ENCODE measurements at places on chromosomes 12 and 14.

DNA sequence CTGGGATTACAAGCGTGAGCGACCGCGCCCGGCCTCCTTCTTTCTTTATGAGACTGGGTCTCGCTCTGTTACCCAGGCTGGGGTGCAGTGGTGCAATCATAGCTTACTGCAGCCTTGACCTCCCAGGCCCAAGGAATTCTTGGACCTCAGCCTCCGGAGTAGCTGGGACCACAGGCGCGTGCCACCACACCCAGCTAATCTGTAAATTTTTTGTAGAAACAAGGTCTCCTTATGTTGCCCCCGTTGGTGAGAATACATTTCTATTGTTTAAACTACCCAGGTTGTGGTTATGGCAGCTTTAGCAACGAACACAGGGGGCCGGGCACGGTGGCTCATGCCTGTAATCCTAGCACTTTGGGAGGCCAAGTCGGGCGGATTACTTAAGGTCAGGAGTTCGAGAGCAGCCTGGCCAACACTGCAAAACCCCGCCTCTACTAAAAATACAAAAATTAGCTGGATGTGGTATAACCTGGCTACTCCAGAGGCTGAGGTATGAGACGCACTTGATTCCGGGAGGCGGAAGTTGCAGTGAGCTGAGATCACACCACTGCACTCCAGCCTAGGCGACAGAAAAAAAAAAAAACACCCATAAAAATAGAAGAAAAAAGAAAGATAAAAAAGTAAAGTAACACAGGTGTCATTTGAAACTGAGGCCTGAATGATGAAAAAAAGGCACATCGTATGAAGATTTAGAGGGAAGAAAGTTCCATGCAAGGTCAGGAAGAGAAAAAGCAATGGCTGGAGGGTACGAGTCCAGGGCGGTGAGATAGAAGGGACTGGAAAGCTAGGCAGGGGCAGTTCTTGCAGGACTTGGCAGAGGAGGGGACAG, 977 bp upstream of the TMEM120B start:
- peak; percentile 29 for DNase-seq

DNA sequence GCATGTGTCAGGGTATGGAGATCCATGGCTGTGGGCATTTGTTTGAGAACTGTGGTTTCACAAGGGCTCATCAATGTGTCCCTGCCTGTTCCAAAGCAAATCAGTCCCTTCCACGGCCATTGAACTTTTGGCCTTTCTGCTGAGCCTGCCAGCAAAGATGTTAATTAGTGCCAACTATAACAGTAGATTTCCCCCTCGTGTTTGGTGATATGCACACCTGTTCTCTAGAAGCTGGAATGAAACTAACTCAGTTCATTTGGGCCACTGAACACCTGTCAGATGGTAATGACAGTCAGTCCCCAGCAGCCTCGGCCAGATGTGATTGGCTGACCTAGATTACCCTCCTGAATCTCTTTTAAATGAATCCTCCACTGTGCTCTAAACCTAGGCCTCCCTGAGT, 43.2 kb downstream of the IRAK3 start:
- DNase-seq: no peak

- DNase-seq: peak; percentile 28
Observed at GRCh38 chr12:121145221-121145620, 12.5 kb downstream of the P2RX7 start.

GRCh38 chr12:77696183-77696582, 134.5 kb upstream of the NAV3 start:
- no peak for DNase-seq

GRCh38 chr12:79294590-79294989, 396.2 kb downstream of the PAWR start:
- DNase-seq: no peak

- no peak for DNase-seq
Observed at GRCh38 chr12:11881835-11882234, 188.9 kb upstream of the BCL2L14 start.

DNA sequence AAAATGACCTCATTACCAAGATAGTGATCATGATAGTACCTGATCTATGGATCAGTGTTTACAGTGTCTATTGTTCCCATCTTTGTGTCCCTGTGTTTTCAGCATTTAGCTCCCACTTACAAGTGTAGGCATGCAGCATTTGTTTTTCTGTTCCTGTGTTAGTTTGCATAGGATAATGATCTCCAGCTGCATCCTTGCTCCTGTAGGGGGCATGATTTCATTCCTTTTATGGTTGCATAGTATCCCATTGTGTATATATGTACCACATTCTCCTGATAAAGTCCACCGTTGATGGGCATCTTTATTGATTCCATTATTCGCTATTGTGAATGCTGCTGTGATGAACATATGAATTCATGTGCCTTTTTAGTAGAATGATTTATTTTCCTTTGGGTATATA, 215.4 kb upstream of the NAV3 start:
- peak; percentile 40 for DNase-seq

DNA sequence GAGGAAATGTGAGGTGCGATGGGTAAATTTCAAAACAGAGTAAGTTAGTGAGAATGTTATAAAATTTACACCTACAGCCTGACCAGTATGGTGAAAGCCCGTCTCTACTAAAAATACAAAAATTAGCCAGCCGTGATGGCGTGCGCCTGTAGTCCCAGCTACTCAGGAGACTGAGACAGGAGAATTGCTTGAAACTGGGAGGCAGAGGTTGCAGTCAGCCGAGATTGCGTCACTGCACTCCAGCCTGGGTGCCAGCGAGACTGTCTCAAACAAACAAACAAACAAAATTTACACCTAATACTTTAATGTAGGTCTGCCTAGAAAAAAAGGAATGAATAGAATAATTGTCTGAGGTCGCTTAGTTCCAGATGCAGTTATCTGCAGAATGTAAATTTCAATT, 37.6 kb downstream of the SLC2A14 start:
- DNase-seq: no peak

DNA sequence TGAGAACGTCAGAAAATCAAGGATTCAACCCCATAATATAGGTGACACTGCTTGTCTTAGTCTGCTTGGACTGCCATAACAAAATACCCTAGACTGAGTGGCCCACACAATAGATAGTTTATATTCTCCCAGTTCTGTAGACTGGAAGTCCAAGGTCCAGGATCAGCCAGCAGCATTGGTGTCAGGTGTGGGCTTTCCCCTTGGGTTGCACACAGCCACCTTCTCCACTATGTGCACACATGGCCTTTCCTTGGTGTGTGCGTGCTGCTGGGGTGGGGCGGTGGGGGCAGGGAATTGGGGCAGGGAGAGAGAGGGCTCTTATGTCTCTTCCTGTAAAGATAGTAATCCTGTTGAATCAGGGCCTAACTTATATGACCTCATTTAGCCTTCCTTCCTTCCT, 106.4 kb downstream of the SLC25A47 start:
- no peak for DNase-seq

DNA sequence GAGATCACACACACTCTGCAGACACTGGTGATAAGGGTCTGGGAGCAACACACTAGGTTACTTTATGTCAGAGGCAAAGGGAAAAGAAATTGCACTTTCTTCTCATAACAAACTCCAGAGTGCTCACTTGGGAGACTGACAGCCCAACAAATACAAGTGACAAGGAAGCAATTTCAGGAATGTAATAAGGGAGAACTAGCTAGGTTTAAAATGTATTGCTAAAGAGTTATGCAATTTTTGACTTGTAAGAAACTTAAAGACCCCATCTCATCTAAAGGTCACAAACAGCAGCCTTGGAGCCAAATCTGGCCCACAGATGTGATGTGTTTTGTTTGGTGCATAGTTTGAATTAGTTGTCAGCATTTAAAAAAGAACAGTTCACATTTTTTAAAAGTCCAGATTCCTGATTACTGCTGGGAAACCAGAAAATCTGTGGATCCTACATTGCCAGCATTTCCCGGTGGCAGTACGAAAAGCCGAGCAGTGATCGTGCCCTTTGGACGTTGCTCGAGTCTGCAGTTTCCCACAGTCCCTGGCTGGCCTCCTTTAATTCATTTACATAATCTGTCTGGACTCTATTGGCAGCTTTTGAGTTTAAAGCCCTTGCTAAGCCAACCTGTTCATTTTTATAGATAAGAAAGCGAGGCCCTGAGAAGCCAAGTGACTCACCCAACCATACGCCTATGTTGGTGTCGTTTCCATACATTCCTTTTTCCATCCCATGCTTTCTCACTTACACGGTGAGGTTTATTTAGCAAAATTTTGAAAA, 42.0 kb upstream of the ETV6 start:
- DNase-seq: peak; percentile 52

DNA sequence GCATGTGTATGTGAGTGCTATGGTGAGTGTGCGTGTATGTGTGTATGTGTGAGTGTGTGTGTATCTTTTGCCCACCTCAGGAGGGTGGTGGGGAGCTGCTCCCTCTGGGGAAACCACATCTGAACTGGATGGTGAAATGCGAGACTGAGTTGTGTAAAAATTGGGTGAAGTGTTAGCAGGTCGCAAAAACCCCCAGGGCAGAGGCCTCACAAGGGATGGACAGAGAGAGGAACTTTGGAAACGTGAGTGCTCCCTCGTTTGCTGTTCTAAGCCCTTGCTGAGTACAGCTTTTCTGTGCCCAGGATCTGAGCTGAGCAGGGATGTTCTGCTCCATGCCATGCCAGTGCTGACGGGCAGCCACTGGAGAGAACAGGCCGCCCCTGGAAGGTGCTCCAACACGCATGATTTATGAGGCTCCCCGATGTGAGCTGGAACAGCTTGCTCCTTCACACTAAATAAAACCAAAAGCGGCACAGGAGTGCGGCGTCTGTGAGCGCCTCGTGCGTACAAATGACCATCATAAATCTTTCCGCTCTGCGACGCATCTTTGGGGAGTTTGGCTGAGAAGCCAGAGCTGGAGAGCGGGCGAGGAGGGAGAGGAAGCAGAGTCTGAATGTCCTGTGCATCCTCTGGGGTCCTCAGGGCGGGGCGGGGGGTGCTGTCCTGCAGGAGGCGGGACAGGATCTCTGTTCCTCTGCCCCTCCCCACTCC, 14.1 kb upstream of the GALNT9 start:
- no peak for DNase-seq

DNA sequence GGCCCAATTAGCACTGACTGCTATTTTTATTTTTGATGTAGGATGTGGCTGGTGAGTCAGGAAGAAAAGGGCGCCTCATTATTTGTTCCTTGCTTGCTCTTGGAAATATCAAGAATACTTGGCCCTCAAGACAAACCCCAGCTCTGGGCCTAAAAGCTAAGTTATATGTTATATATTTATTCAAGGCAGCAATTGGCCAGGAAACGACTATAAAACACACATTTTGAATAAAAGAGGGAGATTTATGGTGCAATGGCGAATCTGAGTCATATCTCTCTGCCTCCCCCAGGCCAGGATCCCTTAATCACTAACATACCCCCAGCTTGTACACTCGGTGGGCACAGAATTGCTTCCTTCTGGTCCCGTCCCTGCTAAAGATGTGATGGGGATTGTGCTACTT, 63.3 kb downstream of the TBX5 start:
- DNase-seq: peak; percentile 65

GRCh38 chr14:78835909-78836308, 665.7 kb downstream of the NRXN3 start:
- DNase-seq: no peak

GRCh38 chr12:38384816-38385378, 68.3 kb downstream of the ALG10B start:
- no peak for DNase-seq

DNA sequence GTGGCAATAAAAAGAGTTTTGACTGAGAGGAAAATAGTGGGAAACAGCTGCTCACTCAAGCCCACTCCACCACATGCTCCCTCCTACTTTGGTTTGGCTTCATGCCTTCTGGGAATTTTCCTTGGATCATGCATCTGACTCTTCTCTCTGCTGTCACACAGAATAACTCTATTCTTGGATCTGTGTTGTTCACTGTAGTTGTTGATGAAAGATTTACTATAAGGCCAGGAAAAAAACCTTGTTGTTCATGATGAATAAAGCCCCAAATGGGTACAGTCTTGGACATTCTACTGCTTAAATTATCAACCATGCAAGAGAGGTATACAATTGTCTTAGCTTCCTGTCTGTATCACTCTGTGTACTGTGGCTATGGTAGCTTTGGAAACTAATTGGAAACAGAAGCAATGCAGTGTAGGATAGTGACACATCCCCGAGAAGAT, 70.5 kb downstream of the TMX1 start:
- peak; percentile 85 for DNase-seq

DNA sequence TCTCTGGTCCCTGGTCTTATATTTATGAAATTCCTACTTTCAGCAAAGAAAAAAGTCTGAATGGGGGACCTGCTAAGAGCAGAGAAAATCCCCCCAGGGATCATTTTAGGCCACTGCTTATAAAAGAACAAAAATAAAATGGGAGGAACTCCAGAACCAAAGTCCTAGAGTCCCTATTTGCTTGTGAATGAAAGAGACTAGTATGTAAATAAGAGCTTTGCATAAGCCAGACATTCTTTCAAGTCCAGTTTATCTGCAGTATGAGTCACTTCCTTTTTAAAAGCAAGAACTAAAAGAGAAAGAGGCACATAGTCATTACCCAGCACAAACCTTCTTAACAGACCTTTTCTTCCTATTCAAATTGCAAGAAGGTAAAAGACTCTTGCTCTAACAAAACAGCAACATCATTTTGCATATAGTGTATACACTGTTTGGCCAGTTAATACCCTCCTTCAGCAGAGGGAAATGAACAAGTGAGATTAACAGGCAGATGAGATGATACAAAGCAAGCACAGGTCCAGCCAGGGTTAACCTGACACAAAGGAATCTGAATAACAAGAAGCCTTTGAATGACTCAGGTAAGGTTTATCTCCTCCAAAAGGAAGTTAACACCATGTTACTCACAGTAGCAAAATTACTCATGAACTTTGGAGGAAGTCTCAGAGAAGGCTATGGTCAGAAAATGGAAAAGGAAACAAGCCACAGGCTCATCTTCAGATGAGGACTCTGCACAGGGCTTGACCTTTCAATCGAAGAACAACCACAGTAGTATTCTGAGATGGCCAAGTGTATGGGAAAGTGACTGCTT, 87.3 kb downstream of the PHLDA1 start:
- DNase-seq: peak; percentile 83

- peak; percentile 84 for DNase-seq
Observed at GRCh38 chr12:78208092-78208491, 377.4 kb downstream of the NAV3 start.

DNA sequence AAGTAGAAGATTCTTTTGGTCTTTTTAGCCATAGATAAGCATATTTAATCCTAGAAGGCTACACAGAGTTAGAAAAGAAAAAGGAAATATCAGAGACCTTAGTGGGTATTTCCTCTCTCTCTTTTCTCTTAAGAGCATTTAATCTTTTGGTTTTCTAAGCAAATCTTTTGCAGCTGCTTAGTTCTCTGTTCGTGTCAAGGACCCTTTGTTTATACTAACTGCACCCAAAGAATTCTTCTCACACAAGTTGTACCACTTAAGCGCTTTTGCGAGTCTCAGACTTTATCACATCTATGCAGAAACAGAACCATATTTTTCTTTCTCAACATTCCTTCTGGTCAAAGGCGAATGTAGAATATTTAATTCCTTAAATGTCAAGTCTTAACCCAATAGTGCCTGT, 17.9 kb upstream of the NID2 start:
- no peak for DNase-seq

- DNase-seq: peak; percentile 82
Observed at GRCh38 chr12:93957870-93958269, 190.5 kb upstream of the PLXNC1 start.

All from fibroblast of mammary gland (primary cell).